A673 (cell line): ENCODE measurements at places on chromosomes 4 and X. TPM values are rescaled to one million over a fixed set of nuclear protein-coding genes. Genes with fewer than 3 reads are reported as not detected.
A peak's percentile ranks its signal among the peaks of the same experiment; 100 is the strongest.

DNA sequence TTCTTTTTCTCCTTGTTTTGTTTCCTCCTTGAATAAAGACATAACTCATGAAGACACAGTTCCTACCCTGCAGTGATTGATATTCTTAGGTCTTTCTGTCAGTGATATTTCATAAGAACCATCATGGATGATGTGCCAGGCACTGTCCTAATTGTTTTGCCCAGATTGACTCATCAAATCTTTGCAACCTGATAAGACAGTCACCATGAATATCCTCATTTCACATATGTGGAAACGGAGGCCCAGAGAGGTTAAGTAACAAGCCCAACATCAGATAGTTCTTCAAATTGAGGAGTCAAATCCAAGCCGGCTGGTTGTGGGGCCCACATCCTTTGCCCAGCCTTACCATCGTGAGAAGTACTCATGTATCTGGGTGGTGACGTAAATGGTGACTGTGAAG lies 69.9 kb downstream of the SEL1L3 start:
- no peak overlapping the region for H3K4me3 ChIP-seq
- H3K4me1 ChIP-seq = no peaks in the 10 kb centered on the region
- DNase-seq = no peak
- H3K27me3 ChIP-seq = no peaks in the 10 kb centered on the region
- no peaks in the 10 kb centered on the region for H3K36me3 ChIP-seq

- H3K36me3 ChIP-seq = no peaks in the 10 kb centered on the region
- peak; percentile 44 for DNase-seq
Observed at GRCh38 chrX:30228526-30228925, 1.9 kb upstream of the MAGEB3 start.

- no peaks in the 10 kb centered on the region for H3K36me3 ChIP-seq
- no peak overlapping the region for H3K4me3 ChIP-seq
- no peak for DNase-seq
- H3K27ac ChIP-seq = no peak overlapping the region
- peaks cover 12% of the 10 kb centered on the region for H3K4me1 ChIP-seq
- no peaks in the 10 kb centered on the region for H3K27me3 ChIP-seq
Observed at GRCh38 chrX:68939868-68940267, 111.0 kb downstream of the EFNB1 start.

- no peaks in the 10 kb centered on the region for H3K27me3 ChIP-seq
- no peak overlapping the region for H3K4me3 ChIP-seq
- no peak for DNase-seq
- H3K27ac ChIP-seq = no peak overlapping the region
- H3K36me3 ChIP-seq = no peaks in the 10 kb centered on the region
Observed at GRCh38 chr4:92270908-92271307, 32.9 kb upstream of the GRID2 start.

DNA sequence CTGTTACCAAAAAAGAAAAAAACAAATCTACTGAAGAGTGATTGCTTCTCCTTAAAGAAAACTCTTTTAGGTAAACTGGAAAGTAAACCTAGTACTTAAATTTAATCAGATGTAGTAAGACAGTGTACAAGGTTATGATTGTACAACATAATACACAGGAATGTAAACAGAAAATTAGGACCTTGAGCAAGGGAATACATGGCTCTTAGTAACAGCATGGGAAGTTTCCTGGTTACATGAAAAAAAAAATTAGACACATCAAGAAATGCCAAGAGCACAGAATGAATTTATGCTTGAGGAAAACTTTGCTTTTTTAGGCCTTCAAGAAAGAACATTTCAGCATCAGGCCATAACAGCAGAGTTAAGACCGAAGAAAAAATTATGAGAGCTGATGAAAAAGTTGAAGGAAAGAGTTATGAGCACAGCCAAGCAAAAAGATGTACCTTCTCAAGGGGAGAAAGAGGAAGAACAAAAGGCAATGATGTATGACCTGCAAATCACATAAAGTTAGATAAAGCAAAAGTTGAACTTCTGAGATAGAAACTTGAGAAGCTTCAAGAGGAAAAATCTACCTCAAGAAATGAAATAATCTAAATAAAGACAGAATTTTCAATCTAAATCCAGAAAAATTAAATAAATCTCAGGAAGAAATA lies 311.6 kb downstream of the GALNTL6 start:
- H3K36me3 ChIP-seq = no peaks in the 10 kb centered on the region
- no peaks in the 10 kb centered on the region for H3K4me1 ChIP-seq
- H3K4me3 ChIP-seq = no peak overlapping the region
- no peak overlapping the region for H3K27ac ChIP-seq
- no peaks in the 10 kb centered on the region for H3K27me3 ChIP-seq

GRCh38 chrX:118548841-118549240 lies 53.2 kb downstream of the DOCK11 start:
- no peak overlapping the region for H3K27ac ChIP-seq
- H3K36me3 ChIP-seq = no peaks in the 10 kb centered on the region
- H3K4me3 ChIP-seq = no peak overlapping the region
- DNase-seq = no peak
- H3K27me3 ChIP-seq = no peaks in the 10 kb centered on the region
- no peaks in the 10 kb centered on the region for H3K4me1 ChIP-seq

DNA sequence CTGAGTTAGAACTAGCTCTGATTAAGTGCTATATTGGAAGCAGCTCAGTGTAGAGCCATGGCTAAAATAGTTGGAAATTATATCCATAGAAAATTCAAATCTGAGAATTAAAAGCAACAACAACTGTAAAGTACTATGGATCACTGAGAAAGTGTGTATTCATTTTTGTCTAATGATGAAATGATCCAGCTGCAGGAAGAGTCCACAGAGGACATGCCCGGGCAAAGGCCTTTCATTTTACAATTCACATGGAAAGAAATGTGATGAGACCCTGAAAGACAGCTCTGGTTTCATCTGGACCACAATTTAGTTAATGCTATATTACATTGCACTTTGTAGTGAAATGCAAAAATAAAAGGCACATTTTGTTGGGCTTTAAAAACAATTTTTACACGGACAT lies 196.8 kb upstream of the FAT1 start:
- H3K36me3 ChIP-seq = no peaks in the 10 kb centered on the region
- H3K4me3 ChIP-seq = no peak overlapping the region
- no peaks in the 10 kb centered on the region for H3K27me3 ChIP-seq
- no peaks in the 10 kb centered on the region for H3K4me1 ChIP-seq
- no peak for DNase-seq

DNA sequence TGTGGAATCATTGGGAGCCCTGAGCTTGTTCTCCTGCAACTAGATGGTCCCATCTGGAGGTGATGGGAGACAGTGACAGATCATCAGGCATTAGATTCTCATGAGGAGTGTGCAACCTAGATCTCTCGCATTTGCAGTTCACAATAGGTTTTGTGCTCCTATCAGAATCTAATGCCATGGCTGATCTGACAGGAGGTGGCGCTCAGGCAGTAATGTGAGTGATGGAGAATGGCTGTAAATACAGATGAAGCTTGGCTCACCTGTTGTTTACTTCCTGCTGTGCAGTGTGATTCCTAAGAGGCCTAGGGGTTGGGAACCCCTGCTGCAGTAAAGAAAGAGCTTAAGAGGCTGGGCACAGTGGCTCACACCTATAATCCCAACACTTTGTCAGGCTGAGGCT lies 42.2 kb upstream of the PUDP start:
- H3K4me3 ChIP-seq = no peak overlapping the region
- no peaks in the 10 kb centered on the region for H3K4me1 ChIP-seq
- no peaks in the 10 kb centered on the region for H3K36me3 ChIP-seq
- no peak for DNase-seq
- no peak overlapping the region for H3K27ac ChIP-seq
- no peaks in the 10 kb centered on the region for H3K27me3 ChIP-seq

GRCh38 chr4:5988086-5988845 lies 30.0 kb downstream of the C4orf50 start:
- no peaks in the 10 kb centered on the region for H3K27me3 ChIP-seq
- no peak for DNase-seq
- H3K36me3 ChIP-seq = no peaks in the 10 kb centered on the region
- H3K4me3 ChIP-seq = no peak overlapping the region
- no peak overlapping the region for H3K27ac ChIP-seq
- H3K4me1 ChIP-seq = no peaks in the 10 kb centered on the region

Gene ING2
- total RNA-seq = 15.8 and 19.9 TPM in 2 replicates

Gene SLC25A53
- total RNA-seq = 3.4 and 3.6 TPM in 2 replicates

Gene TRIM60
- not detected in 2 replicates for total RNA-seq

Gene XAGE2
- total RNA-seq = not detected in 2 replicates

Gene VGLL1
- total RNA-seq = not detected in 2 replicates
